Stimulated activated CD8-positive, alpha-beta memory T cell treated with anti-CD3 and anti-CD28 coated beads, Interleukin-4, amount 100 ng/mL, for 48 hours (primary cell): ENCODE measurements at places on chromosomes 11 and 22.

- DNase-seq = no peak
Measured at GRCh38 chr11:20036626-20037335, 123.5 kb downstream of the DBX1 start.

DNA sequence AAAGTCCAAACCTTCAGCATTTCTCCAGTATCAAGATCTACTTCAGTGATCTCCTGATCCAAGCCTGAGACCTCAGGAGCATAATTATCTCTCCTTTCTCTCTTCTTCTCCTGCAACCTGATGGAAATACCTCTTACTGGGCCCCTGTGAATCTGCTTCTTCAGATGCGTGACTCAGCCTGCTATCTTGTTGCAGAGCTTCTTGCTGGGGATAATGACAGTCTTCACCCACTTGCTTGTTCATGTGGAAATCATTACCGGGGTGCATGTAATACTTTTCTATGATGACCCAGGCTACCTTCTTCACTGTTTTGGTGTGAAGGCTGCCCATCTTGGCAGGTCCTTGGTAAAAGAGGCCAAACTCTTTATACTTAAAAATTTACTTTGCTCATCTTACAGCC lies 140.0 kb upstream of the POU2AF2 start:
- DNase-seq = no peak

DNA sequence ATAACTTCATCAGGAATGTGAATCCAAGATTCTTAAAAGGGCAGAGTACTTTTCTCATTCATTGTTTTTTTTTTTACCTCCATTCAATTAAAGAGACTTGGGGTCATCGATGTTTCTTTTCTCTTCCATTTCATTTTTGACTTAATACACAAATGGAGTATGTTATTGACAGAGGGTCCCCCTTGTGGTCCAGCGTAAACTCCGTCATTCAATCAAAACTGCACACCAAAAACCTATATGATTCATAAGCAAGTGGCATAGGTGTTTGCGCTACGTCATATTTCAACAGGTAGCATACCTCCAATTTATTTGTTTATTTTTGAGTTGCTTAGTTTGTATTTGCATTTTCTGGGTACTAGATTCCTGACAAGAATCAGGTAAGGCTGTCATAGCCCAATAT lies 12.7 kb upstream of the FOLH1 start:
- no peak for DNase-seq

GRCh38 chr22:47990481-47990880 lies 1228.0 kb downstream of the TBC1D22A start:
- DNase-seq = no peak

GRCh38 chr11:15901054-15901453 lies 455.3 kb downstream of the SOX6 start:
- no peak for DNase-seq

DNA sequence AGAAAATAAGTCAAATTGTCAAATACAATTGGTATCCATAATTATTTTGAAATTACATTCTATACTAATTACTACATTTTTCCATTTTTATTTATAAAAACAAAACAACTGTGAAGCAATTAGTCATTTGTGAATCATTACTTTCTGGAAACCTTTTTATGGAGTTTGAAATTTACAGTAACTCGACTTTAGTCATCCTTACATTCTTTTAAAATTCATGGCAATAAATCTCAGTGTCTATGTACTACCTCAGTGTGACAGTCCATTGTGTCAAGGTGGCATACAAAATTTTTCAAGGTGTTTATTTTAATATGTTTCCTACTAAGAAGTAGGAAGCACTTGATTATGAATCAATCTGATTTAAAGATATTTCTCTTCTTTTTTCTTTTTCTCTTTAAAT lies 1949.4 kb upstream of the RAG2 start:
- no peak for DNase-seq

GRCh38 chr11:32012049-32012448 lies 78.8 kb upstream of the RCN1 start:
- no peak for DNase-seq

GRCh38 chr11:61587951-61588727 lies 7.3 kb upstream of the SYT7 start:
- peak; percentile 86 for DNase-seq

- no peak for DNase-seq
Measured at GRCh38 chr11:26599425-26599824, 27.4 kb upstream of the MUC15 start.

DNA sequence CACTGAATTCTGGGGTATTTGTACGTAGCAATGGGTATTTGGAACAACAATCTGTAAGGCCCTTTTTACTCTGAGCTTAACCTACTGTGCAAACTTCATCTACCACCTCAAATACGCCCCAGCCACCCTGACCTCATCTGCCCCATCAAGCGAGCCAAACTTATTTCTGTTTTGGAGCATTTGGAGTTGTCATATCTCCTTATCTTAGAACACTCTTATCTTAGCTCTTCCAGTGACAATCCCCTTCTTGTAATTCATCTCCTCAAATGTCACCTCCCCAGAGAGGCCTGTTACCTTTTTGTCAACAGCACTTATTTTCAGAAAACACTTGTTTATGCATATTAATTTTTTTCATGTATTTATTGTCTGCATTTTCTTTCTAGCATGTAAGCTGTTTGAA lies 4.7 kb upstream of the MSANTD2 start:
- DNase-seq = no peak

DNA sequence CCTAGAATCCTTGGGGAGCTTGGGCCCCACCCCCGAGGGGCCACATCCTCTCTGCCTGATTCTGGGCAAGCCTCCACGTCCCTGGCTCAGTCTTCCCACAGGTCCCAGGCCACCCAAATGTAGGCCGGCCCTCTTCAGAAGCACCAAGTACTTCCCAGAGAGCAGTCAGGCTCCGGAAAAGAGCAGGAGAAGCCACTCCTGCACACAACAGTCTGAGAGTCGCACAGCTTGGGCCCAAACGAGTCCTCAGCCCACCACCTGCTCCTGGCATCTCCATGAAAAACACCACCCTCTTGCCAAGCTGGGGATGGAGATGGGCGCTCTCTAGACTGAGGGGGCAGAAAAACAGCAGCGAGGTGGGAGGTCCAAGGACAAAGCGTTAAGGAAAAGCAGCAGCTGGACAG lies 15.4 kb downstream of the EHD1 start:
- peak; percentile 32 for DNase-seq

DNA sequence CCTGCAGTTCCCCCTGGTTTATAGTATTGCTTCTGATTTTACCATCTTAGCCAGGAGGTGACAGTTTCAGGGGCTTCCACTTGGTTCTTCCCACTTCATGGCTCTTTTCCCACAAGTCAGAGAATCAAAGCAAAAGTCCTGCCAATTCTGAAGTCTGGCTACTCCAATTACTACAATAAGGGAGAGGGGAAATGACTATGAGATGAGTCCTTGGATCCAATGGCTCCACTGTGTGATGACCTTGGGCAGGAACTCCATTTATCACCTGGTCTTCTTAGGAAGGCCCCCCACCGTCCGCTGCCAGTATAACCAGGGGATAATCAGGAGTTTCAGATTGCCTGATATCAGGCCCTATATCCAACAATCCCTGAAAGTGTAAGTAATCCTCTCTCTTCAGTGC lies 31.6 kb upstream of the CCND1 start:
- no peak for DNase-seq

DNA sequence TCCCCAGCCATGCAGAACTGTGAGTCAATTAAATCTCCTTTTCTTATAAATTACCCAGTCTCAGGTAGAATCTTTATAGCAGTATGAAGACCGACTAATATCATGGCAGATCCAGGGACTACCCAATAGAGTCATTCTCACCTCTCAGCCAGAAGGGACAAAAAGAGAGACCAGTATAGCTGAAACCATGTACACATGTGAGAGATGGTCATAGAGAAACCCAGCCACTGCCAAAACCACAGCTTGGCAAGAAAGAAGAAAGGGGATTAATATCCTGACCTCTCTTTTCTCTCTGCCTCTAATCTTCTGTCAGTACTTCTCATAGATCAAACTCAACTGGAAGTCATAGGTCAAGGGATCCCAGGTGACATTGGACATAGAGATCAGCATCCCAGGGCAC lies 109.8 kb downstream of the CCDC34 start:
- no peak for DNase-seq

DNA sequence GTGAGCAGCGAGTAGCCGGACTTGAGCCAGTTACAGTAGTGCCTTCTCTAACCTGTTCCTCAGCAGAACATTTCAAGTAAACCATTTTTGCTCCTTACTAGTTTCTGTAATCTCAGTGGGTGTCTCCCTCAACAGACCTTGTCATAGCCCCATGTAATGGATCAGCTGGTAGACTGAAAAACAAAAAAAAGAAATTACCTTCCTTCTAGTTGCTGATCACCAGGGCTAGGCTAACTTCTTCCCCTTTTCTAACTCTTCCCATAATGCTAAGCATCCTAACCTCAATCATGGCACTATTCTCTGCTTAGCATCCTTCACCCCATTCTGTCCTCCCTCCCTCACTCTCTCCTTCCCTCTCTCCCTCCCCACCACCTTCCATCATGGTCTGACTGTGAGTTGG lies 35.8 kb upstream of the CBX6 start:
- DNase-seq = no peak

- no peak for DNase-seq
Measured at GRCh38 chr11:121688055-121688491, 235.3 kb upstream of the SORL1-AS1 start.

DNA sequence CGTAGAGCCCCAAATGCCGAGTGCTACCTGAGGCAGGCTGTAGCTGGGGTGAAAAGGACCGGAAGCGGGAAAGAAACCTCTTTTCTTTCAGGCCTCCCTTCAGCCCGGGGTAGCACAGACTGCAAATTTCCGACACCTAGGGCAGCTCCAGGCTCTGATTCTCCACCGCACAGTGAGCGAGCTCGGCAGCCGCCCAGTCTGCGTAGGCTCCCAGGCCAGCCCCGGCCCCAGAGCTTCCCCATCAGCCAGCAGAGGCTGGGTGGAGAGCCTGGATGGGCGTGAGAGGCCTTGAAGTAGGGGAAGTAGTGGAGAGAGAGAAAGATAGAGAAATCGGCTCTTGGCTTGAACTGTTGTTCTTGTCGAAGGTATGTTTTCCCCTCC lies 9.3 kb upstream of the PAX6 start:
- DNase-seq = no peak

DNA sequence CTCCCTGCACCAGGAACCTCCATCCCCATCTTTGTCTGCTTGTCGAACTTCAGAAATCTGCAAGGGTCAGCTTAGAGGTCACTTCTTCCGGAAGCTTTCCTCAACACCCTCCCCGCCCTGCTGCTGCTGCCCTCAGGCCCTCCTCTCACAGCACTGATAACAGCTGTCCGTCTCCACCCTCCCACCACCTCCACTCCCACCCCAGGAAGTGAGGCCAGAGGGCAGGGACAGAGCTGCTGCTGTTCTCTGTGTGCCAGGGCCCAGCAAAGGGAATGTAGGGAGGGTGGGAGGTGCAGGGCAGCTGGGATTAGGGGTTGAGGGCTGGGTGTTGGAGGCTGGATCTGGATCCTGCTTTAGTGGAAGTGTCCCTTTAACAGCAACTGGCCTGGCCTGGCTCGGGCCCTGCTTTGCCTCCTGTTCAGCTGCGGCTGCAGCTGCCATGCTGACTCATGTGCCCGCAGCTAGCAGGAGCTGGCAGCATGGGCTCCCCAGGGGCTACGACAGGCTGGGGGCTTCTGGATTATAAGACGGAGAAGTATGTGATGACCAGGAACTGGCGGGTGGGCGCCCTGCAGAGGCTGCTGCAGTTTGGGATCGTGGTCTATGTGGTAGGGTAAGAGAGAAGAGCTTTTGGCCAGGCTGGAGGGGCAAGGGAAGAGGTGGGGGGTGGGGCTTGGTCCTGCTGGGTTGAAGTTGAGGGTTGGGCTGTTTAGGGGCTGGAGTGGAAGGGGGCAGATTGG lies at the start of gene P2RX6:
Gene P2RX6, plus strand, starts transcription at position 440 of the 740 bp plus-strand sequence. Its CDS starts 10 bp downstream, at position 450.
- no peak for DNase-seq

- no peak for DNase-seq
Measured at GRCh38 chr22:42060489-42060888, 10.1 kb downstream of the NAGA start.

GRCh38 chr11:62539238-62539925 lies 7.2 kb downstream of the AHNAK start:
- DNase-seq = peak; percentile 77

DNA sequence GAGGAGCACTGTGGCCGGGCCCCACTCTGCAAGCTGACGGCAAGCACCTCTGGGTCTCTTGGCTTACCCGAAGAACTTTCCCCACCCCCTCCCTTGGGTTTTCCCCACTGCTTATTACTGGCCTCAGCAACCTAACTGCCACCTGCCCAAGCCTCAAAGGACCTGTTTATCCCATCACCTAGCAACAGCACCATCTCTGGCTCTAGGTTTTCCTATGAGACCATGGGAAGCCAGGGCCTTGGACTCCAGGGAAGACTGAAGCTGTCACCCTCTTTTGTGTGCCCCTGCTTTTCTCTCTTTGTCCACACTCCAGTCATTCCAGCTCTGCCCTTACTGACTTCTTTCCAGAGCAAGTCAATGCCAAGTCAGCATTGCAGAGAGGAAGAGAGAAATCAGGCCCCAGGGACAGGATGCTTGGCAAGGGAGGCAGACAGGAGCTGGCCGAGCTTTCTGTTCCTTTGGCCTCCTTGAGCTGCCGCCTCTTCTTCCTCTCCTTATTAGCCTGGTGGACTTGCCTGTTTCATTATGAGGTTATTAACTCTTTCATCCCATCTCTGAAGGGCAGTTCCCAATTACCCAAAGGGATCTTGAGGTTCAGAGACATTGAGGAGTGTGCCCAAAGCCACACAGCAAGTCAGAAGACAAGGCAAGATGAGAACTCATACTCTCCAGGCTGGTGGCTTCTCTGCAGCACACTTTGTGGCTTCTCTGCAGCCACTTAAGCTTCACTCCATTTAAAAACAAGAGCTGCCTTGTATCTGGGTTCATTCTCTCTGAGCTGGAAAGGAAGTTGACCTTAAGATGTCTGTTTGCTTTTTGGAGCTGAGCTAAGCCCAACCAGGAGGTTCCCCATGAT lies at the start of gene SMIM35:
Gene SMIM35, minus strand, starts transcription at position 51 of the 856 bp plus-strand sequence. CDS start 206 bp downstream, outside the sequence.
- DNase-seq = no peak

GRCh38 chr11:9377036-9377435 lies 7.4 kb upstream of the IPO7 start:
- DNase-seq = no peak

- DNase-seq = no peak
Measured at GRCh38 chr22:35400501-35400790, 506 bp downstream of the MCM5 start.

GRCh38 chr11:69180226-69180625 lies 24.5 kb downstream of the SMIM38 start:
- DNase-seq = no peak

- no peak for DNase-seq
Measured at GRCh38 chr22:17131686-17132085, 10.5 kb upstream of the TMEM121B start.

GRCh38 chr11:61042961-61043540 lies 59.2 kb upstream of the CD5 start:
- no peak for DNase-seq

GRCh38 chr11:28739489-28740280 lies 631.5 kb downstream of the METTL15 start:
- no peak for DNase-seq
